ENCODE measurements at places on chromosomes 6 and 20.
A peak's percentile ranks its signal among the peaks of the same experiment; 100 is the strongest.

DNA sequence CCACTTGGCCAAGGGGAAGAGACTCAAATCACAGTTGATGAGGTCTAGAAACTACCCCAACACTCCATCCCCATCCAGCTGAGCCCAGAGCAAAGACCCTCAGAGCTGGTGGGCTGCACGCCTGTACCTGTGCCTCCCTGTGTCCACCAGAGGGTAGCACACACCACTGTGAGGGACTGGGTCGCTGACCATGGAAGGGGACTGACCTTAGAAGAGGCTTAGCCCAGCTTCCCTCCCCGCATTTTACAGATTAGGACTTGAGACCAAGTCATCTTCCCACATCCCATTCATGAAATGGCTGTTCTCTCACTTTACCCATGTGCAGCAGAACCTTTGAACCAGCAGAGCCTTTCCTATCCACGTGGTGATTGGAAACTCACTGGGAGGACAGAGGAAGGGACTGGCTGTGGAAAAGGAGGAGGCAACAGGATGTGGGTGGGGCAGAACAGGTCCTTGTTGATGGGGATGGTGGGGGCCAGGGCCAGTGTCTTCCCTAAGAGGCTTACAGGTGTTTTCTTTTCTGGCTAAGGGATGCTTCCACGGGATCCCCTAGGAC is 44.3 kb downstream of the CPXM1 start:
- peak; percentile 49 for DNase-seq

- DNase-seq = peak; percentile 76
Observed at GRCh38 chr20:41989935-41990635, 371.9 kb upstream of the CHD6 start.

- no peak for DNase-seq
Observed at GRCh38 chr20:57712851-57713504, 3.2 kb upstream of the PMEPA1 start.

GRCh38 chr6:75299801-75300530 is 15.4 kb upstream of the TMEM30A start:
- no peak for DNase-seq

Data from retina (tissue), 1 donor.